ENCODE measurements at places on chromosomes 2 and 18.

DNA sequence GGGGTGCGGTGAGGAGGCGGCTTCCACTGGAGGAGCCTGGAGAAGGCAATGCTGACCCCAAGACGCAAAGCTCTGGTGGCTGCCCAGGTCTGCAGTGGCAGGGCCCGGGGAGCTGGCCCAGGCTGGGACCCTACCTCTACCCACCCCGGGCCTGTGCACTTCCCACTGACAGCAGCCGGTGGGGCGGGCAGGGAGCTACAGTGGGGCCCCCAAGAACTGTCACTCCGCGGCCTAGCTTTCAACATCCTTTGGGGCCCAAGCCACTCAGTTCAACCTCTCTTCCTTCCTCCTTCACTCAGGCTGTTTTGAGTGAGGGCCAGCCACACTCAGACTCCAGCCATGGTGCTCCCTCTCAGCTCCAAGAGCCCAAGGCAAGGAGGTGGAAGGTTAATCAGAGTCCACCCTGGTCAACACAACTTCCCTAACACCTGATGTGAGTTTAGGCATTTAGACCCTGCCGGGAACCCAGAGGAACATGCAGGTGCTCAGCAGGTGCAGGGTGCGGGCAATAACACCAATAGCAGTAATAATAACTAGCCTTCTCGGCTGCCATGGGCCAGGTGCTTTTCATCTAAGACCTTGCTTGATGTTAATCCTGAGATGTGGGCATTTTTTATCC is 93.6 kb downstream of the ZFP36L2 start:
- no peak for DNase-seq

GRCh38 chr2:98944775-98945174 is 8.8 kb upstream of the CRACDL start:
- no peak for DNase-seq

GRCh38 chr18:41073372-41073954 is 881.6 kb upstream of the PIK3C3 start:
- no peak for DNase-seq

DNA sequence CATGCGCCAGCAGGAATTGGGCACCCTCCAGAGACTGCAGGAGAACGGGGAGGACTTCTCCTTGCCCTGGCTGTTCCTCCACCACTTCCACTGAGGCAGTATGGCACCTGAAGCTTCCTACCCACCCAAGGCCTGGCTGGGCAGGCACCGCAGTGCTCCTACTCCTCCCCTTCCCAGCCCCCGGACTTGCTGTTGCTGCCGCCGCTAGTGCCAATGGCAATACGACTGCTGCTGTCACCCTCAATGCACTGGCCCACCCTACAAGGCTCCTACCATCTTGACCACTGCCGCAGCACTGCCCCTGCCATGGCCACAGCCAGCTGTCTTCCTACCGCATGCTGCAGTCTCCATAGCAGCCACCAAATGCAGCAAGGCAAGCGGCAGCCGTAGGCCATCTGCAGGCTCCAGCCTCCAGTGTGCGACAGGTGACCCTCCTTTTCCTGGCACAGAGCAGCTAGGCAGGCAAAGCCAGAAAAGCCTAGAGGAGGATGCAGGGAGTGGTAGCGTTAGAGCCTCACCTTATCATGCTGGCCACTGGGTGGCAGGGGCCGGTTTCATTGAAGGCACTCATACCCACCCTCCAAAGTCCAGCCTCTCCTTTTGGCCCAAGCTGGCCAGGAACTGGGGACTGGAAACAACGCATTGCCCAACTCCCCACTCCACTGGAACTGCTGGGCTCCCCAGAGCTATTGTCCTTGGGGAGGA is 47.4 kb upstream of the ANKRD62 start:
- no peak for DNase-seq

- DNase-seq = no peak
Measured at GRCh38 chr2:217870528-217871011, 132.2 kb downstream of the TNS1 start.

DNA sequence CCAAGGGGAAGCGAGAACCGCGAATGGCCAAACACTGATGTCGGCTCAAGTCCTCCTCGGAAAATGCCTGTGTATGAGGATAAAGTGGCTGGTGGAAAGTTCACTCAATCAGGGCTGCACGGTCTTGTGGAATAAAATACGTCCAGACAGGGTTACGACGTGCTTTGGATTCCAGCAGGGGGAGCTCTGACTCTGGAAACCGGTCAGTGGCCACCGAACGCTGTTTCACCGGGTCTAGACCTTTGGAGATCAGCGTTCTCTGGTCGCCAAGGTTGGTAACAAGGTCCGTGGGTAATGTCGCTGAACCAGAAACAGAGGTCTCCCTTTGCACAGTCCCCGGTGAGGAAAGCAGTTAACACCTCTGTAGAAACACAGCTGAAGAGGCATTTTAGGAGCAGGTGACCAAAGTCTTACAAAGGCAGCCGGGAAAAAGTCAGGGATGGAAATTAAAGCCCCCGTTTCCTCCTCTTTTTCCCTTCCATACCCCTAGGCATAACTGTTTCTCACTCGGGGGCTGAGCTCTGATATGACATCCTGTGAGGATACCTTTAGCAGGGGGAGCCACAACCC is 47.8 kb downstream of the CDCA7 start:
- DNase-seq = peak; percentile 13

DNA sequence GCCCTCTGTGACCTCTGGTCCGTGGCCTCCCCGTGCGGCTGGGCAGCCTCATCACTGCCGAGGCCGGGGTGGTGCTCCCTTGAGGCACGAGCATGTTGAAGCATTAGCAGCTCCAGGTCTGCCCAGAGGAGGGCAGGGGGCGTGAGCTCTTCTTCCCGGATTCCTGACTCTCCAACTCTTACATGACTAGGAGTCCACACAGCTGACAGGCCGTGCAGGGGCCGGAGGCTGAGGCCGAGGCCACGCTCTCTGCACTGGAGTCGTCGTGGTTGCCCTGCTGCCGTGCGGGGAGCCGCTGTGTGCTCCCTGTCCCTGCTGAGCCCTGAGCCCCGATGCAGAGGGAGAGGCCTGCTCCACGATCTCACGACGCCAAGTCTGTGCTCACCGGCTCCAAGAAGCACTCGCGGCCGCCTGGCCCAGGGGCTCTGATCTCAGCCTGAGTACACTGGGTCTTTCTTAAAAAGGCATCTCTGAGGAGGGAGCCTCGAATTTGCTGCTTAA is 19.4 kb upstream of the KCNG2 start:
- no peak for DNase-seq

DNA sequence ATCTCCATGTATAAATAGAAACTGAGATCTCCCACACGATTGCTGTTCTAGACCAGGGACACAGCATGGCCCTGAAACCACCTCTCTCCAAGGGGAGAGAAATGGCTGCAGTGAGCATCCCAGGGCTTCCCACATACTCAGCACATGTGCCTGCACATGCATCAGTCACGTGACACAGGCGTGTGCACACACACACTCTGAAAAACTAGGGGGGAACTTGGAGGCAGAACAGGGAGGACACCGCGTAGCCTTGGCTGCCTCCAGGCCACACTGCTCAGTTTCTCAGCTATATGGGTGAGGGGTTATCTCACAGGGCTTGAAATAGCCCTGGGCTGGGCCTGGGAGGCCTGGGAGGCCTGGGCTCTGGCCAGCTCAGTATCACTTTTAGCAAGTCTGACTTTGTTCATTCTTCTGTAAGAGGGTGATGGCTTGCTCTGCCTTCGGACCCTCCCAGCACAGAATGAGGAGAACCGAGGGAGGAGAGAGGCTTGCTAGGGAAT is 66.9 kb downstream of the EMX1 start:
- no peak for DNase-seq

GRCh38 chr18:22143347-22144340 is 25.7 kb upstream of the GATA6 start:
- no peak for DNase-seq

- DNase-seq = no peak
Measured at GRCh38 chr2:16268301-16269000, 328.1 kb downstream of the MYCN start.

DNA sequence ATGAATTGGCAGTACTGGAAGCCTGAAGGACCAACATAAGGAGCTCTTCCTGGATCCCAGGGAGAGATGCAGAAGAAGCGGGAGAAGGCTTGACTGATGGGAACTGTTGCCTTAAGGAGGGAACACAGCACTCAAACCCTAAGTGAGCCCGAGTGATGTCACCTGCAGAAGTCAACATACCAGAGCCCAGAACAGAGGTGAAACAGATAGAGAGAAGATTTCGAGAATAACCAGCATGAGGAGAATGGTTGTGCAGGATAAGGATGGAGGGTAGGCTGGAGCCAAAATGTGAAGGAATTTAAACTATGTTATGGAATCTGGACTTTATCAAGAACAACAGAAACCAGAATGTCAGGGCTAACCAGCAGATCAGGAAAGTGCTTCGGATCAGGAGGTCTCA is 463.1 kb upstream of the DDX18 start:
- DNase-seq = no peak

DNA sequence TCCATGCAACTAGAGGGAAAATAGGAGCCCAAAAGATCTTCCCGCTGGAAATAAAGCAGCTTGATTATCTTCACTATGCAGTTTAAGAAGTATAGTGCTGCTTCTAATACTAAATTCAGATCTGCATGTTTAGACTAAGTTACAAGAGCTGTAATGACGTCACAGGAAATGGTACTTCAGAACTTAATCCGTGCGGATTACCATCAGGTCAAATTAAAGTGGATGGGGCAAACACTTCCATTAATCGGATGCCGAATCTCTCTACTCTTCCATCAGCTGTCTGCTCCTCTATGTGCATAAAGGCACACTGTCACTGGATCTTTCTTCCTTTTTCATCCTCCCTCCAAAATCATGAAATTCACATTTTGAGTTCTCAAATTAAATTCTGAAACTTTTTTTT is 52.6 kb downstream of the TRAPPC12 start:
- no peak for DNase-seq

Measured in T-helper 22 cell (primary cell).